Stimulated activated CD4-positive, alpha-beta T cell treated with anti-CD3 and anti-CD28 coated beads, TNF-alpha, amount 100 ng/mL, for 24 hours (primary cell): ENCODE measurements at places on chromosomes 3 and 15.

GRCh38 chr15:67777773-67778172 is 47.5 kb upstream of the SKOR1 start:
- DNase-seq = no peak

GRCh38 chr3:30236011-30236410 is 370.4 kb upstream of the TGFBR2 start:
- no peak for DNase-seq

DNA sequence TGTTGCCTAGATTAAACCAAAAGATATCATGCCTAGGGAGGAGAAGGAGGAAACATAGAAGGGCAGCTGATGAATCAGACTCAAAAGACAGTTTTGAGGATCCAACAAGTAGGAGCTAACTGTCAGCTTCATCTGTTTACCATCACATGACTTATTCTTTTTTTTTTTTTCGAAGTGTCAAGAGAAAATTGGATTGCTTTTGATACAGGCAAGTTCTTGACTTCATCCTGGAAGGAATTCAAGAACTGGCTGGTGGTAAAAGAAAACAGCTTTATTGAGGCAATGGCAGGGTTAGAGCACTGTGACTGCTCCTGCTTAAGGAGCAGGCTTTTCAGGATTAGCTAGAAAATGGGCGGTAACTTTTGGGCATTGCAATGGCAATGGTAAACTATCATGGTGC is 227.5 kb upstream of the KCNMB2 start:
- DNase-seq = no peak

DNA sequence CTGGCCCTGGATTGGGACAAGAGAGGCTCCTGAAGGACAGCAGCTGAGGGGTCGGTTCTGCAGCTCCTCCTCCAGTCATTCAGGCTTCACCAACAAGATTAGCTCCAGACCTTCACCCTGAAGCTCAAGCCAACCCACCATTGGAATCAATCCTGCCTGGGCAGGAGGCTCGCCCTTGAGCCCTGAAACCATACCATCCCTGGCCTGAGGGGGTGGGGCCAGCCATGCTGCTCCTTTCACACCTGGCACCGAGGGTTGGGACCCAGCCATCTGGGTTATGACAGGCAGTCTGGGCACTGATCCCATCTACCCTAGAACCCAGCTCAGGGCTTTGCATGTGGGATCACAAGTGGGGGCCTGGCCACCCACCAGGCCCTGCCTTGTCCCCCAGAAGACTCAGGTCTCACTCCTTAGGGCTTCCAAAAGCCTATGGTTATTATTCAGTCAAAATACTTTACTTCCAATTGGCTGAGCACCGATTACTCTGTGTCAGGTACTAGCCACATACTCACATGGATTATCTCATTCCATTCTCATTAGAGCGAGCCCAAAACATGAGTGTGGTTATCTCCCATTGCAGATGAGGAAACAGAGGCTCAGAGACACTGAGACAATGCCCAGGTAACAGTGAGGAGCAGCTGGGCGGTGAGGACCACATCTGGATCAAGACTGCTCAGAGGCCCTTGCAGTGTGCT is 3.1 kb downstream of the ABHD14B start:
- no peak for DNase-seq

DNA sequence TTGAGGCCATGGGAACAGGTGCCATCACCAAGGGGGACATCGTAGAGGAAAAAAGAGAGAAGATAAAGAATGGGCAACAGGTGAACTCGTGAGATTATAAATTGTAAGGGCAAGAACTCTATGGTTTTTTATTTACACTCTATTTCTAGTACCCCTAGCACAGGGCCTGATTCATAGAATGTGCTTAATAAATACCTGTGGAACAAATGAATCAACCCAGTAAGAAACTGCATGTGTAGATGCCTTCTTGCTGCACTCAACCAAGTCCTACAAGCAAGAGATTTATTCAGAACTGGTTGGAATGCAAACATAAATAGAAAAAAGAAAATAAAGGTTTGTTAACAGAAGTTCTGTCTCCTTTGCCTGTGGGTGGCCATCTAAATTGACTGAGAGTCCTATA is 18.7 kb upstream of the KPNA1 start:
- no peak for DNase-seq

GRCh38 chr15:75776065-75776423 is 63.4 kb upstream of the CSPG4 start:
- no peak for DNase-seq

DNA sequence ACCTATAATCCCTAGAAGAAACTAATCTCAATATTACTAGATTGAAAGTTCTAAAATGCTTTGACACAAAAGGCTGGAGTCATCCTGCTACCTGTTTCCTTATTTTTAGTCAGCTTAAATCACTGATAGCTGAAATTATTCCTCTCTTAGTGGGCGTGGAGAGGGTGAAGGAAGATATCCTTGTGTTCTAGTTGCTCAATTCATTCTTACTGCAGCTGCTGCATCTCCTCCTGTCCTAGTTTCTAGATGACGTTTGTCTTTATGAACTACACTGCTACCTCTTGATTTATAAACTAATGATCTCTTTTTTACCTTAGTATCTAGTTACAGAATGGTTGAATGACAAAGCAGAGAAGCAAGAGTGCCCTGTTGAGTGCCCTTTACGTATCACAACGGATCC is 50.7 kb downstream of the SETD5 start:
- no peak for DNase-seq

GRCh38 chr3:14927308-14927707 is 20.1 kb upstream of the NR2C2 start:
- no peak for DNase-seq

DNA sequence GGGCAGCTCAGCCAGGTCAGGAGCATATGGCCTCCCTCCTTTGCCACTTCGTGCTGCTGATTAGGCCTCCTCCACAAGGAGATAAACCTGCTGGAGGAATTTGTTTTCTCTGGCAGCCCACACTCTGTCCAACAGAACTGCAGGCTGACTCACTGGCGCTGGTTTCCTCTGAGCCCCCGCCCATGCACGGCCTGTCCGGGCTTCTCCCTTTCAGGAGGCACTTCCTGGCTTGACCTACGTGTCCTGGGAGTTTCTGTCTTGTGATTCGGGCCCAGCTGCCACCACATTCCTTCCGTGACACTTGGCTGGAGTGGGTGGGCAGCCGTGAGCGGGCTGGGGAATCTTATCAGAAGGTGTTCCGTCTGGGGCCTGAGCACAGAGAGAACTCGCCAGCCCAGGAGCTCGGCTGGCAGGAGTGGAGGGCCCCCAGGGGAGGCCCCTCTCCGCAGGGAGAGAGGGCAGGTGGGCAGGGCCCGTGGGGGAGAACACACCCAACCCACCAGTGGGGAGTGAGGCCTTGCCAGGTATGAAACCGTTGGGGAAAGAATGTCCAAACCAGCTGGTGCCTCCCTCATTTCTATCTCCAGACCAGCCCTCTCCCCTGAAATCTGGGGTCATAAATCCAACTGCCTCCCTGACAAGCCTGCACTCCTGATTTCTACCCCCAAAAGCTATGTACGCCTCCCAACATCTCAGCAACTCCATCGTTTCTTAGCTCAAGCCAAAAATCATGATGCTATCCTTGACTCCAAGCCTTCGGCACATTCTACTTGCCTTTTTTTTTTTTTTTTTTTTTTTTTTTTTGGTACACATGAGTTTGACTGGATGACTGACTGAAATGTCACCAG is 110.6 kb upstream of the MEF2A start:
- no peak for DNase-seq

DNA sequence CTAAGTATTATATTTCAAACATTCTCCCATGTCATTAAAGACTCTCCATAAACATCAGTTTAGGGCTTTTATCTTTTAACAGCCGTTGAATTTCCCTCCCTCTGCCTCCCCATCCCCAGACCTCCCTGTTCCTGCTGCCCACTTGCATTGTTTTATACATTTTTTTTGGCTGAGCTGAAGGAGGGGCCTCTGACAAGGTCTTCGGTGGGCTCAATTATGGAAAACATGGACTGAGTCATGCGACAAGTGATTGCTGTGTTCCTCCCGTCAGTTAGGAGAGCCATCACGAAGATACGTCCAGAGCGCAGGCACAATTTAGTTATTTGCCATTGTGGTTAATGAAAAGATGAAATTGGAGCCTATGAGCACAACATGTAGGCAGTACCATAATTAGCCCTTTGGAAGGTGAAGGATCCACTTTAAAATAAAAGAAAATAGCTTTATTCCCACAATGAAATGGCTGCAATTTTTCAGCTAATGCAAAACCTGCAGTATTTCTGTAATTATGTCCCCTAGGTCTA is 12.0 kb upstream of the NMNAT3 start:
- no peak for DNase-seq

GRCh38 chr15:68371160-68371559 is 60.8 kb downstream of the ITGA11 start:
- DNase-seq = no peak

- DNase-seq = no peak
Observed at GRCh38 chr3:40971191-40972168, 227.8 kb upstream of the CTNNB1 start.

GRCh38 chr3:171225708-171226107 is 199.2 kb upstream of the SLC2A2 start:
- no peak for DNase-seq

DNA sequence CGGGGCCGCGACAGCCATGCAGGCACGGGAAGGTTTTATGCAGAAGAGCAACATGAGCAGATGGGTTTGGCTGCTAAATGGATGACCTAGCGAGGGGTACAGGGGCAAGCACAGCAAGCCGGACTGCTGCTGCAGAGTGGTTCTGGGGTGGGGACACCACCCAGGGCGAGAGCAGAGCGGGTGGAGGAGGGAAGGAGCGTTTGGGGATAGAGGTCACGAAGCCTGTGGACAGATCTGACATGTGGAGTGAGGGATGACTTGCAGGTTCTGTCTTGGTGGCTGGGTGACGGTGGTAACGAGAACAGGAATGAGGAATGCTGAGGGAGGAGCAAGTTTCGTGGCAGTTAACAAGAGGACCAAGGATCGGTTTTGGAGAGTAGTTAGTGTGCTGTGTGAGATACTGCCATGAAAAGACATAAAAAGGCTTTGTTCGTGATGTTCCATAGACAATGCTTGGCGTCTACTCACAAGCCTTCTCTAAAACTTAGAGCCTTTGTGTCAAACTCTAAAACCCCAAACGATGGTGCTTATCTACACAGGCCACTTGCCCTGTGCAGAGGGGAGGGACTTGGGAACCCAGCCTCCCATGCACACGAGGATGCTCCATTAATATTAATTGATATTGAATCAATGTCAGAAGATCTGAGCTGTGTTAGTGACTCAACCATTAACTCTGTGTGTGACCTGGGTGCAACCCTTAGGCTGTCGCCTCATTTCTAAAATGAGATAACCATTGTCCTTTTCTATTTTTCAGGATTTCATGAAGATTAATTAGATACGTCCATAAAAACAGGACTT is 132.7 kb upstream of the SLC2A2 start:
- DNase-seq = no peak

- DNase-seq = no peak
Observed at GRCh38 chr15:89075846-89076245, 12.4 kb upstream of the ABHD2 start.

- no peak for DNase-seq
Observed at GRCh38 chr3:170040418-170040817, 2.6 kb downstream of the GPR160 start.

DNA sequence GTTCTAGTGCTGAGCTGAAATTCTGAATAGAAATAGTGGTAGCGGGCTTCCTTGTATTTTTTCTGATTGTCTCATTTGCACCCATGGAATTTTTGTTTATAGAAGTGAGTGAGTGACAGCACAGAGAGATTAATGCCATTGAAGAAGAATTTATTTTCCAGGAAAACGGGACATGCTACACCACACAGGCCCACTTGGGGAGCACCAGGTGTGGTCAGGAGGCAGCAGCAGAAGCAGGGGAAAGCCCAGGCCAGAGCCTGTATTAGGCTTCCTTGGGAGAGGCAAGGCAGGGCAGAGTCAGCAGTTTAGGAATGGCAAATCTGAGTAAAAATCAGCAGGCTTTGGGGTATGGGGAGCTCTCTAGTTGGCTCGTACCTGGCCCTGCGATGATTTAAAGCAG is 88.4 kb upstream of the ATP11B start:
- DNase-seq = no peak

DNA sequence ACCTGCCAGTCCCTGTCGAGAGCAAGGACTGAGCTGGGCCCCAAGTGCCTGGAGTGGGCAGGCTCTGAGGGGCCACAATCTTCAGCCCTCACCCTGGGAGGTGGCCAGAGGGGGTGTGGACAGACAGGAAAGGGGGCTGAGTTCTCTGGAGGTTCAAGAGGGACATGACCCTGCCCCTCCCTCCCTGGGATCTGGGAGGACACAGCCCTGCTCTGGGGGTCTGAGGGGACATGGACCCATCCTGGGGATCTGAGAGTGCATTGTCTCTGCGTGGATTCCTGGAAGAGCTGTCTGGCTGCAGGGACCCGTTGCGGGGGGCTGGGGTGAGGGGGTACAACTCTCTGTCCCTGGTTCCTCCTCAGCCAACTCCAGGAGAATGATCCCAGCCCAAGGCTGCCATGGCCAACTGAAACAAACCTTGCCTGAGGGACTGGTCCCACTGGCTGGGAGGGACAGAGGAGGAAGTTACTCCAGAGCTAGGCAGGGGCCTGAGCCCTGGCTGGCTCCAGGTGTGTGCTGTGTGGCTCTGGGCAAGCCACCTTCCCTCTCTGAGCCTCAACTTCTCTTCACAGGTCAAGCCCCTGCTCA is 29.0 kb downstream of the PTH1R start:
- no peak for DNase-seq

- DNase-seq = no peak
Observed at GRCh38 chr3:151372063-151372820, 12.3 kb downstream of the P2RY12 start.

- DNase-seq = no peak
Observed at GRCh38 chr3:30628205-30628900, 22.0 kb downstream of the TGFBR2 start.

GRCh38 chr3:69865925-69866679 is 126.8 kb downstream of the MITF start:
- no peak for DNase-seq

GRCh38 chr15:64566102-64566501 is 105.7 kb downstream of the ZNF609 start:
- DNase-seq = no peak

GRCh38 chr15:73957276-73957675 is 31.0 kb downstream of the LOXL1 start:
- DNase-seq = no peak

- no peak for DNase-seq
Observed at GRCh38 chr3:194040516-194041273, 95.3 kb upstream of the HES1 start.

GRCh38 chr3:113968986-113969385 is 21.2 kb downstream of the ZDHHC23 start:
- DNase-seq = no peak

DNA sequence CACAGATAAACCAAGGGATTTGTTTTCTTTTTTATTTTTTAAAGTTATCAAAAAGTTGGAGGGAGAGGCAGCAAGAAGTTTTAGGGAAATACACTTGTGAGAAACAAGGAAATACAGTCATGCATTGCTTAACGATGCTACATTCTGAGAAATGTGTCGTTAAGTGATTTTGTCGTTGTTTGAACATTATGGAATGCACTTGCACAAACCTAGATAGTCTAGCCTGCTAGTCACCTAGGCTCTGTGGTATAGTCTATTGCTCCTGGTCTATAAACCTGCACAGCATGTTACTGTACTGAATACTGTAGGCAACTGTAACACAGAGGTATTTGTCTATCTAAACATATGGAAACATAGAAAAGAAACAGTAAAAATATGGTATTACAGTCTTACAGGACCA is 2.0 kb upstream of the NFKBIZ start:
- DNase-seq = no peak

- no peak for DNase-seq
Observed at GRCh38 chr3:122911901-122912300, 115.7 kb downstream of the SEMA5B start.
